ENCODE measurements at places on chromosomes 2 and 18.

DNA sequence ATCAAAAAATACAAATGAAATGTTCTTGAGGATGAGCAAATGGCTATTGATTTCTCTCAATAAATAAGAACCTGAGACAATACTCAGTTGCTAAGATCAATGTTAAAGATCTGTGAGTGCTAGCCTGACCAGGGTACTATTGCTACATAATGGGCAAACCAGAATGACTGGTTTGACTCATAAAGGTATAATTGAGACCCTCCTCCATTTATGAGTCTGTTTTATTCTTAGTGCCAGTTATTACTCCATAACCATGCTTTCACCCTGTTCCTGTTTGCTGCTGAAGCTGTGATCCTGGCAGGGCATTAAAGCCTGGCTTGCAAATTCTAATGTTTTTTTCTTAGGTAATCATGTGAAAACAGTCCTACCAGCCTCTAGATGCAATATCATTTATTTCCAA, 56.6 kb upstream of the PPM1B start:
- no peak for DNase-seq

DNA sequence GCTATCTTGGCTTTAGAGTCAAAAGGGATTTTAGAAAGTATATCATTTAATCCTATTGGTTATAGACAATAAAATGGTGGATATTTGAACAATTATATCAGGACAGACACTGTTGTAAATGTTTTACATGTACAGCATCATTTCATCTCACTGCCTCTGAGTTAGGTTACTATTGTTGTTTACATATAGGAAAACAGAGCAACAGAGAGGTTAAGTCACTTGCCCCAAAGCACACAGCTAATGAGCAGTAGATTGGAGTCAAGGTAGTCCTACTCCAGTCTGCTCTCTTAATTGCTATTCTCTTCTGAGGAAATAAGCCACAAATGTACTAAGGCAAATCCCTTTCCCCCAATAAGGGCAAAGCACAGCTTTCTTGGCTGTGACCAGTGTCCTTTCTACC, 142.9 kb downstream of the MTX2 start:
- DNase-seq, result no peak

DNA sequence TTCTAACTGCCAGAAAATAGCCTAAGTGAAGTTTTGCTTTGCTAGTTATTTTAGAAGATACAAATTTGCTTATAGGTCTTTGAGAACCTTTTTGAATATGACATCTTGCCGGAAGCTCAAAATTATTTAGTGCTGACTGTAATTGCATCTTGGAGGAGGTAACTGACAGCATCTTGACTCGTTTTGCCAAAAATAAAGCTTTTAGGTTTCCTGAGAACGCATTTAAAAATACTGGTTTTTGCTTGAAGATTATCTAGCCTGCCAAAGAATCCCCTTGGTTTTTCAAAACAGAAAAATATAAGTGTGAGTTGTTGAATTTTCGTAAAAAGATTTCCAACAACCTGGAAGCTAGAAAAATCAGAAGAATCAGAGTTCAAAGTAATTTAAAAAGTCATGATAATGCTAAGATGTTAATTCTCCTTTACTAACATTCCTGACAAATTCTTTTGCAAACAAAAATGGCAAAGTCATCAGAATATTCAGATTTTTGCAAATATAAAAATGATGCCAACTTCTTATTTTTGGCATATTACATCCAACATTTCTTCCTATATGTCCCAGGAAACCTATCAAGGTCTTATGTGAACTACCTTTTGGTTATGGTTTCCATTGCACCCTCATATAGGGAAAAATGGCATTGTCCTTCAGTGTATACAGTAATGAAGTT, 178.0 kb upstream of the SLC8A1 start:
- no peak for DNase-seq

DNA sequence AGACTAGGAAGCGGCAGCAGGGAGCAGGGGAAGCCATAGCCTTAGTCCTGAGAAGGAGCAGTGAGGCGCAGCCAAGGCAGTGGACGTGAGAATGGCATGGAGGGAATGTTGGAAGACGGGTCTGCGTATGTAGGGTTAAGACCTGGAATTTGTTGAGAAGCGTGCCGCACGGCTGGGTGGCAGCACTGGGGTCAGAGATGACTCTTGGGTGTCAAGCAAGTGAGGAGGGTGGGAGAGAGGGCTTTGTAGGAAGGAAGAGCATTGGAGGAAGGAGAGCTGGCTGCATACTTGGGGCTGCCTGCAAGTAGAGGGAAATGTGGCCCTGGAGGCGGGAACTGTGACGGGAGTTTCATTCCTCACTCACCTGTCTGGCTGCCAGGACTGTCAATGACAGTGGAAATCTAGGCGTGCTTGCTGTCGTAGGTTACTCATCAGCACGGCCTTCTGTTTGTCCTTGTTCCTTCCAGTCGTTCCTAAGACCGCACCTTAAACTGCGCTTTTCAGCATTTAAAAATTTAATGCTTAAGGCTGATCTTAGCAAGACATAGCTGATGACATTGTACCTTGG, 108.0 kb downstream of the ITGB1BP1 start:
- no peak for DNase-seq

GRCh38 chr2:183998041-183998796, 600.1 kb upstream of the ZNF804A start:
- no peak for DNase-seq

DNA sequence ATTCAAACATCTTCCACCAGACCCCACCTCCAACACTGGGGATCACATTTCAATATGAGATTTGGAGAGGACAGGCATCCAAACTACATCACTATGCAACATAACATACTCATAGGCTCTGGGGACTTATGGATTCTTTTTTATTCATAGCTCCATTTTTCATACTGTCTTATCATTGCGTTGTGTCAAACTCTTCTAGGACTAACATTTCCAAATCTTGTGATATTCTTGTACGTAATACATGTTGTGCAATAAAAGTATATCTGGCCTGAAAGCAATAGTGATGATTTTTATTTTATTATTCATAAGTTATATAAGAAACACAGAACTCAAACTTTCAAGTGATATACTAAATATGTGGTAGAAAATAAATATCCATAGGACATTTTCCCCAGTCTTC, 60.6 kb upstream of the ACTR3 start:
- DNase-seq, result no peak

DNA sequence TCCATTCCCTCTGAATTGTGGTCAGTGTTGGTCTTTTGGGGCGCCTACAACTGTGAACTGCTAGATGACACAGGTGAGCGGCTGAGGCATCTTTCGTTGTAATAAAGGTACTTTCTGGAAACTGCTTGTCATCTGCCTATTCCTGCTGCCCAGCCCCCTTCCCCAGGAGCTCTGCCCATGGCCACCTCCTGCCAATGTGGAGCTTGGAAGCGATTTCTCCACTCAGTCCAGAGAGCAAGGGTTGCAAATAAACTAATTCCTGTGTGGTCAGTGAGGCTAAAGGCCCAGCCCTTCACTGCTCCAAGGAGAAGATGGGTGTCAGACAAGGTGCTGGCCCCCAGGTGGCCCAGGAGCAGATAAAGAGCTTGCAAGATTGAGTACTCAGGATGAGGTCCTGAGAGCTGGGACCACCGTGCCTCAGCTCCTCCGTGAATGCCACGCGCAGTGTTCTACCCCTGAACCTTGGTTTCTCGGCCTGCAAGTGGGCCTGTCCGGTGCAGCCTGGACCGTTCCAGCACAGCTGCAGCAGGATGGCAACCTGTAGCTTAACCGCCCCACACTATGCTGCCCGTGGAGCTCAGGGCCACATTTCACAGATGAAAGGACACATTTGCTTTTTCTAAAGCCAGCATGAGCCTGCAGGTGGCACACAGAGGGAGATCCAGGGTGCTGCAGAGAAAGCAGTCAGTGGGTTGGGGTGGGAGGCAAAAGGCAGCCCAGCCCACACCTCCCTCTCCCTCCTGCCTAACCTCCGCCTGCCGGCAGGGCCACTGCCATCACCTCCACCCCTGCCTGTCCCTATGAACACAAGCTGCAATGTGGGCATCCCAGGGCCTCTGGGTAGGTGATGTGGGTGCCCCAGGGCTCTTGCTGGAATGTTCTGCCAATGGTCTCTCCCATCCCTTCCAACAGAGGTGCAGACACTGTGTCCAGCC, 78.7 kb upstream of the OTOF start:
- no peak for DNase-seq

GRCh38 chr2:240348522-240348921, 86.9 kb upstream of the GPC1 start:
- peak; percentile 11 for DNase-seq

DNA sequence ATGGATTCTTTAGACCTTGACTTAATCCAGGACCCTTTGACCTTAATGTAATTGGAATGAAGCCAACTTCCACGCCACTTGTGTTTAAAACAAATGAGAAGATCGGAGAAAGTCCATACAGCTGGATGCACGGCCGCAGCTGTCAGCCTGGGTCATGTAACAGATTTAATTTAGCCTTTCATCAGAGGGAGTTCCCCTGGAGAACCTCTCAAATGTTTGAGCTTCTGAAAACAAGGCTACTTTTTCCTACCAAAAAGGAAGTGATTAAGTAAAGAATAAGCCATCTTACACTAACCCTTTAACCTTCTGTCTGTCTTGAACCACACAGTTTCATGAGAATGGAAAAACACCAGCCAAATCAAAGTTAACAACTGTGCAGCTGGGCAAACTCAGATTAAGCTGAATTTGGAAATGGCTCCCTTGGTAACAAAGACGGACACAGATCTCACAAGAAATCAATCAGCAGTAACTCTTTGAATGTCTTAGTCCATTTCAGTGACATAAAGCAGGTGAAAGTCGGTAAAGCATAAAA, 103.6 kb downstream of the DOCK10 start:
- no peak for DNase-seq

GRCh38 chr18:74499633-74500032, 3.5 kb downstream of the CNDP2 start:
- no peak for DNase-seq

- DNase-seq, result no peak
Measured at GRCh38 chr2:230475143-230475542, 59.1 kb downstream of the SP100 start.

DNA sequence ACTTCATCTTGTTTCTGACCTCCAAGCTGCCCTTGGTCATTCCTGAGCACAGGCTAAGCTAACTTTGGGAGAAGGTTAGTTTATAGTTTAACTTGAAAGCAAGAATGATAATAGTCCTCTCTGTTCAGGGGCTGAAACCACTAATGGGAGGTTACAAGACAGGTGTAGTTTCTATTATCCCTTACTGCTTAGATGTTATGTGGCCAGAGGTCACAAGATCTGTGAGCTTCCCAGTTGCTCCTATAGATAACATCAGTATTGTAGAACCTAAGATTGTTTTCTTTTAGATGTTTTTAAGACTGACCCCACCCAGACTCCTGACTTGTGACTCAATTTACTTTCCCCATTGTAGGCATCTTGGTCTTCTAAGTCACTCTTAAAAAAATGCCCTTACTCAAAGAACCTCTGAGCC, 94.8 kb upstream of the LPIN2 start:
- no peak for DNase-seq

GRCh38 chr2:241885291-241885945, 15.9 kb downstream of the RTP5 start:
- DNase-seq, result no peak

DNA sequence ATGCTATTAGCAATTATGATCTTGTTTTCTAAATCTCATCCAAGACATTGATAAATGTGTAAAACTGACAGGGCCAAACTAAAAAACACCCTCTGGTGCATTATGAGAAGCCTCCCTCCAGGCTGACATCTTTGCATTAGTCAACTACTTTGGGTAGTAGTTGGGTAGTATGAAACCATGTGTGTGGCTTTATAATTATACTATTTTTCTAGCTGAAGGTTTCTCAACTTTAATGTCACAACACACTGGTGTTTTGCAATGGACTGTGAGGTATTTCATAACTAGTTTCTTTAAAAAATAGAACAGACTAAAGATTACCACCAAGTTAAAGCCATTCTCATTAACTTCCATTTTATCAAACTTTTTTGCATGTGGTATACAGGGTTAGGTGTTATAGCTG, 73.1 kb upstream of the RBMS1 start:
- DNase-seq, result no peak

DNA sequence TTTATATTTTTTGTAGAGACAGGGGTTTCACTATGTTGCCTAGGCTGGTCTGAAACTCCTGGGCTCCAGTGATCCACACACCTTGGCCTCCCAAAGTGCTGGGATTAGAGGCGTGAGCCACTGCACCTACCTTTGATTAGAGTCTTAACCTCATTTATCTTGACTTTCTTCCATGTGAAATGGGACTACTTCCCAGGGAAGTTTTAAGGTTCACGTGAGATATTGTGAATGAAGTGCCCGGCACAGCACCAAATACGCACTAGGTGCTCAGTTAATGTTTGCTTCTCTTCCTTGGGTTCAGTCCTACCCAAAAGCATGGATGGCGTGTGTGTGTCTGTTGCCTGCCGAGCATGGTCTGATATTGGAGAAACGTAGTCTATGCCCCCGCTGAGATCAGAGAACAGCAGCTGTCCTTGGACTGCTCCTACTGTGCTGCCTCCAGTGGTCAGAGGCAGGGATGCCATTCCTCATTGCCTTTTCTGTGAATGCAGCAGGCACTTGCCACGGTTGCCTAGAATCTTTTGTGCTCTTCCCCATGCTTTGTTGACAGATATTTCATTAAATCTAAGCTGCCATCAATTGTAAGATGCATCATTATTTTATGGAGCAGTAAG, 12.3 kb upstream of the TFCP2L1 start:
- DNase-seq, result no peak

- no peak for DNase-seq
Measured at GRCh38 chr2:172819943-172820342, 84.3 kb downstream of the RAPGEF4 start.

DNA sequence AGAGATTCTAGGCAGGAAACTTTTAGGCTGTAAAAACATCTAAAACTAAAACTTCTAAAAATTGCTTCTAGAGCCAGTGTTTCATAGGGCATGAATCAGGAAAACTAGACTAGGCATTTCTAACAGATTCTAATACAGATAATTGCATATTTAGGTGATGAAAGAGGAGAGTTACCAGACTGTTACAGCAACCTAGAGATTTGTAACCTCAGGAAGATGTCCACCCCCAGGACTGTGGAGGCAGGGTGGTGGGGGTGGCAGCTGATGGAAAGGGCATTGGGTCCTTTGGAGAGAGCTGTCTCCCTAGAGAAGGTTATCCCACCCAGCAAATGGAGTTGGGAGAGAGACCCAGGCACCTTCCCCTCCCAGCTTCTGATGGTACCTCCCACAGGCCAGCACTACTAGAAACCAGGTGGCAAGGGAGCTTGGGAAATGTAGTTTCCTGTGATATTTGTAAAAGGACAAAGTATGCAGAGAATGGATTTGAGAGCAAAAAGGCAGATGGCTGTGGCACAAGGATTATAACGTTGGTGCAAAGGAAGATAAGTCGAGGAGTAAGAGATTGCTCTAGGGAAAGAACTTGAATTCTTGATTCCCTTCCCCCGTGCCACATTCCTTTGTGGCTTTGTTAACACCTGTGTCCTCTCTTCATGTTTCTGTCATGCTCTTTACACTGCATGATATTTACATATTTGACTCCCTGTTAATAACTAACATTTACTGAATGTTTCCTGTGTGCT, 75.6 kb upstream of the MGAT5 start:
- no peak for DNase-seq

DNA sequence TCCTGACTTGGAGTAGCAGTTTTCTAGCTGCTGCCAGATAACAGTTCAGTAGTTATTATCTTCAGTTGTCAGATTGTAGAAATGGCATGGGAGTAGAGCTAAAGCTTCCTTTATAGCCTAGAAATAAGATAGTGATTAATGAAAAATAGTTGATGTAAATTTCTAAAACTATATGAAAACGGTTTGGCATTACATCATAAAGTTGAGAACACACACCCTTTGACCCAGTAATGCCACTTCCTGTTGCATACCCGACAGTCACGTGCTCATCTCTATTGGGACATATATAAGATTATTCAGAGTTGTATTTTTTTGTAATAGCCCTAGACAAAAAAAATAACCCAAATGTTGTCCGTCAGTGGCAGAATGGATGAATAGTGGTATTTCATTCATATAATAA, 39.4 kb upstream of the ASB1 start:
- no peak for DNase-seq

All from NCI-H2029 treated with DMSO at 0.1 percent for 48 hours (cell line).